ENCODE measurements at places on chromosomes 4 and X. TPM values are rescaled to one million over a fixed set of nuclear protein-coding genes. Genes with fewer than 3 reads are reported as not detected.

- peak; percentile 46 for DNase-seq
Observed at GRCh38 chr4:10664408-10664807, 20.2 kb downstream of the CLNK start.

DNA sequence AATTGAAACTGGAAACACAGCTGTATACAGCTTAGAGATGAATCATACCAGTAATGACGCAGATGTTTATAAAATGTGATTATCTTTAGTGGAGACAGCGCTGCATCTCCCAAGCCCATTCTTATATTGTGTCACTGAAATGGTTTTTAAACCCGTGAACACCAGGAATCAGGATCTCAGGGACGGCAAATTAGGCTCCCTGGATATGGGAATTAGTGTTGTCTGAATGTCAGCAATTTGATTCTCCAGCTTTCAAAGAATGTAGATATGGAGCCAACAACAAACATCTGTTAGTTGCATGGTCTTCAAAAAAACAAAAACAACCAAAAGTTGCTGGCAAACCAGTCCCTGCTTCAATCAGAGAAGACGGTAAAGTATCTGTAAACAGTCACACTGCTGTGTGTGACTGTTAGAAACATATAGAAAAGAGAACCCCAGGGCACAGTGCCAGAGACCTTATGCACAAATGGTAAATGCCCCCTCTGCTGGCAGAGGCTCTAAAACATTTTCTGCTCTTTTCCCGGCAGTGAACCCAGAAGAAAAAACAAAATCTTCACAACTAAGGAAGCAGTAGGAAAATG lies 351.9 kb upstream of the FTHL17 start:
- peak; percentile 51 for DNase-seq

Gene MEPE
- total RNA-seq: not detected

Gene RNF113A
- total RNA-seq: 18.6 TPM

DNA sequence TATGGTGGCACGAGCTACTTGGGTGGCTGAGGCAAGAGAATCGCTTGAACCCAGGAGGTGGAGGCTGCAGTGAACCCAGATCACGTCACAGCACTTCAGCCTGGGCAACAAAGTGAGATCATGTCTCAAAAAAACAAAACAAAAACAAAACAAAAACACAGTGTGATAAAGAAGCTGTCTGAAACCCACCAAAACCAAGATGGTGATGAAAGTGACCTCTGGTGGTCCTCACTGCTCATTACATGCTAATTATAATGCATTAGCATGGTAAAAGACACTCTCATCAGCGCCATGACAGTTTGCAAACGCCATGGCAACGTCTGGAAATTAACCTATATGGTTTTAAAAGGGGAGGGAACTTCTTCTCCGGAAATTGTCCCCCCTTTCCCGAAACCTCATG lies 29.4 kb upstream of the OPHN1 start:
- DNase-seq: peak; percentile 57

DNA sequence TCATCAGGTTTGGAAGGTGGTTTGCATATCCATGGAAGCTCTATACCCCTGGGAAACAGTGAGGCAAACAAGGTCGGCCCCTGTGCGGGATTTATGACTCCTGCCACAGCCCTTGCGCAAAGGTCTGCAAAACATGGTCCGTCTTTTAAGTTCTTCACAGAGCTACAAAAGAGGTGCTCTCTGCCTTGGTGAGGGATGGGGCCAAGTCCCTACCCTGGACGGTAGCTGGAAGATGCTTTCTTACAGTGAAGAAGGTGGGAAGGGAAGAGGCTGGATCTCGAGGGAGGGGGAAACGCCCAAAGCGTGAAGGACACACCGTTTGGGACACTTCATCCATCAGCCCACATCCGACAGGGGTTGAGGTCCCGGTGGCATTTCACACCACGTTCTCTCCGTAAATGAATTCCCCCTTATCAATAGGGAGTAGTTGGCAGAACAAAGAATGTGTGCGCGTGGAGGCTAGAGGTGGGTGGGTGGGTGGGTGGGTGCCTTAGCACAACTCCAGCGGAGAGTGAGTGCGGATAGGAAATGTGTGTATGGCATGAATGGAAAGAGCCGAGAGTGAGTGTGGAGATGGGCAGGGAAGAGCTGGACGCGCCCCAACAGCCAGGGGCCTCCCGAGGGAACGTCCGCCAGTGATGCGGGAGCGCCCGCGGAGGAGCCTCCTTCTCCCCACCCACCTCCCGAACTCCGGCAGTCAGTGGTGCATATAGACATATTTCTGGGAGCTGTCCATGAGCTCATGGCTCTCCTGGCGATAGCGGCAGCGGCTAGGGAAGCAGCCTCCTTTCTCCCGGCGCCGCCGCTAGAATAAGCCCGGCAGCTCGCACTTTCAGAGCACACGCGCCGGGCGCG lies 68.3 kb downstream of the LARP7 start:
- peak; percentile 32 for DNase-seq

DNA sequence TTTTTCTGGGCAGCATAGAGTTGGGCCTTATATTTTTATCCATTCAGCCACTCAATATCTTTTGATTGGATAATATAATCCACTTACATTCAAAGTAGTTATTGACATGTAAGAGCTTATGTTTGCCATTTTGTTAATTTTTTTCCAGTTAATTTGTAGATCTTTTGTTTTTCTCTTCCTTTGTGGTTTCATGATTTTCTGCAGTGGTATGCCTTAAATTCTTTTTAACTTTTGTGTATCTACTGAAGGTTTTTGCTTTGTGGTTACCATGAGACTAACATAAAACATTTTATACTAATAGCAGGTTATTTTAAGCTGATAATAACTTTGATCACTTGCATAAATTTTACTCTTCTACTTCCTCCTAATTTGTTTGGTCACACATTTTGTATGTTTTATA lies 140.8 kb upstream of the GATB start:
- DNase-seq: no peak

- peak; percentile 87 for DNase-seq
Observed at GRCh38 chrX:134669378-134670098, 11.3 kb upstream of the PLAC1 start.

Gene GABRE
- not detected for total RNA-seq

DNA sequence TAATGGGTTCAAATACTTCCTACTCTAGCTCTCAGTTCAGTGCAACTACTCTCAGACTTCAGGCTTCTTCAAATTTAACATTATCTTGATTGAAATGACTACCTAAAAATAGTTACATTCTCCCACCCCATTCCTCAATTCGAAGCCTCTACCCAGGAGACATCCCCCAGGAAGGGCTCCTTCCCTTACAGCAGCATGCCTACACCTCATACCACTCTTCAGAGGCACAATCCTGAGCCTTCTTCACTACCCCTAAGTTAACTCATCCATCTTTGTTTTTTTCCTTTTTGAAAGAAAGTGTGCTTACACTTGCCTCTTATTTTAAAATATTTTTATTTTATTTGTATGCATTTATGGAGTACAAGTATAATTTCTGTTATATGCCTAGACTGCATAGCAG lies 17.2 kb upstream of the PRSS48 start:
- no peak for DNase-seq

DNA sequence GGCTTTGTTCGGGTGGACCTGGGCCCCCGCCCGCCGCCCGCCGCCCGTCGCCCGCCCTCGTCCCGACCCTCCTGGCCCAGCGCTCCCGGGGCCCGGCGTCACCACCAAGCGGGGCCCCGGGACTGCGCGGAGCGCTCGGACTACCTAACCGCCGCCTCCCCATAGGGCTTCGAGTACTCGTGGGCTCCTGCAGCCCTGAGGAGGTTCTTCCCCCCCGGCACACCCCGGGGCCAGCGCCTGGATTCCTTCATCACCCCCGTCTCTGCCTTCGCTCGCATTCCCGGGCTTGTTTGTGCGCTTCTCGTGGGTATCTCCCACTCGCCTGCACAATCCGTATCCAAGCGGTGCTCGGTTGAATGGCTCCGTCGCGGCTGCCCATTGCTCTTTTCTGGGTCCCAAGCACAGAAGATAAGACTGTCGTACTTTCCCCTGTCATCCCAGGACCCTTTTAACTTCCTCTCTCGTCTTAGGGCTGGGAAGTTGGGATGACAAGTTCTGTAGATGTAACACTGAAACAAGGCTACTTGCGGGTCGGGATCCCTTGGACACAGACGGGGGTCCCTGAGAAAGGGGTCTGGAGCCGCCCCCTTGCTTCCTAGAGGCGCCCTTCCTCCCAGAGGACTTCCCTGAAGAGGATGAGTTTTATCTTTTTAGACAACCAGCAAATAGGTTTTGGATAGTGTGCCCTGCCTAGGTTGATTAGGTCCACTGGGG lies 565 bp downstream of the MOB1B start:
- DNase-seq: peak; percentile 27

Gene SOX3
- total RNA-seq: not detected

Gene ATP8A1
- total RNA-seq: 5.3 TPM

Gene PDGFRA
- 1.1 TPM for total RNA-seq

Gene EVC
- 22.7 TPM for total RNA-seq

Gene PABPC1L2A
- not detected for total RNA-seq

Data from PC-3 (cell line).